ENCODE measurements at places on chromosomes 7 and 10.

- no peak for DNase-seq
Observed at GRCh38 chr10:36499693-36500092, 625.7 kb upstream of the ANKRD30A start.

GRCh38 chr10:103916254-103916653 lies 1.7 kb downstream of the STN1 start:
- DNase-seq, result no peak

DNA sequence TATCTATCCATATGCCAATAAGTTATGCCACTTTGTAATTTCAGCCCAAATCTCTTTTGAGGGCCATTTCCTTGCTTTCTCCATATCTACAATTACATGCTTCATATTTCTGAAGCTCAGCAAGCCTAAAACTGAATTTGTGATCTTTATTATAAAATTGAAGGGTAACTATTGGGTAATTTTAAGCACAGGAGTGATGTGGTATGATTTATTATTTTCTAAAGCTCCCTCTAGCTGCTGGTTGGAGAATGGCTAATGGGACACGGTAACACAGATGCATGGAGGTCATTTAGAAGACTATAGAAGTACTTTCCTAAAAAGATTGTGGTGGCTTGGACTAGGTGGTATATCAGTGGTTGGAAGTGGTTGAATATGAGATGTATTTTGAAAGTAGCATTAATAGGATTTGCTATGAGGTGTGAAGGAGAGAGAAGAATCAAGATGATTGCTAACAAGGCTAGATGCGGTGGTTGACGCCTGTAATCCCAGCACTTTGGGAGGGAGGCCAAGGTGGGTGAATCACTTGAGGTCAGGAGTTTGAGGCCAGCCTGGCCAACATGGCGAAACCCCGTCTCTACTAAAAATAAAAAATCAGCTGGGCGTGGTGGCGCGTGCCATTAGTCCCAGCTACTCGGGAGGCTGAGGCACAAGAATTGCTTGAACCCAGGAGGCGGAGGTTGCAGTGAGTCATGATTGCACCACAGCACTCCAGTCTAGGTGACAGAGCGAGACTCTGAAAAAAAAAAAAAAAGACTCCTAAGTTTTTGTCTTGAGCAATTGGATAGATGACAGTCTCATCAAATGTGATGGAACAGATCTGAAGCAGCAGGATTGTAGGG lies 13.9 kb downstream of the KLHDC10 start:
- no peak for DNase-seq

- DNase-seq, result no peak
Observed at GRCh38 chr7:27101171-27101956, 1.1 kb downstream of the HOXA2 start.

DNA sequence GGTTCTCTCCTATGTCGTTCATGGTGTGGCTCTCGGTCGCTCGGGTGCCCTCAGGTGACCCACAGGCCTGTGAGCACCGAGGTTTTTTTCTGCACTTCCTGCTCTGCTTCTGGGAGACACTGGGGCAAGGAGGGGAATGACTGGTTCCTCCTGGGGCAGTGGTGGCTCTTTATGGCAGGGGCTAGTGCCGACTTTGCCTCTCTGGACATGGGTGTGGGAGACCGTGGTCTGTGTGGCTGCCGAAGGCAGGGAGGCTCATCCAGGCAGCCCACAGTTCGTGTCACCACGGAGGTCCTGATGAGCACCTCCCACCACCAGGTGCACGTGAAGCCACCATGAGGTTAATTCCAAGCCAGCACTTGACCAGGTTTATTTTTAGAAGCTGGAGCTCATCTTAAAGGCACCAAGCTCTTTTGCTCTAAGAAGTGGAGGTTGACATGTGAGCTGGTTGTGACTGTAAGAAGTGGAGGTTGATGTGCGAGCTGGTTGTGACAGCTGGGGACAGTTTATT lies 24.7 kb upstream of the DPYSL4 start:
- DNase-seq, result no peak

- no peak for DNase-seq
Observed at GRCh38 chr10:34236931-34237330, 578.2 kb downstream of the PARD3 start.

DNA sequence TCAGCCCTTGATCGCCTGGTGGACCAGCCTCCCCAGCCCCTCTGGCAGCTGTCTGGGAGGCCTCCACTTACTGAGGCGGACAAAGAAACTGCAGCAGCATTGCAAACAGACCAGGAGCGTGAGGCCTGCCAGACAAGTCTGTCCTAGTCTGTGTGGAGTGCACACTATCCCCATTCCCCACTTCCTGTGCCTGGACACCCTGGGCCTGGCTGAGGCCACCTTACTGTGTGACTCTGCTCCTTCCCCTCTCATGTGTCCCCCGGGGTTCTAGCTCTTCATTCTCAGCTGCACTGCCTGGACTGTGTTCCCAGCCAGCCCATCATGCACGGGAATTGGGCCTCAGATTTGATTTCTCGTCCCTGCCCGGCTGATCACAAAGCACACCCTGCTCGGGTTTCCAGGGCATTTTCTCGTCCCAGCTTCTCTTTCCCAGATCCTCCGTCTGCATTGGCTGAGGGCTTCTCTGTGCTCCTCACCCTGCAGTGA lies 16.7 kb upstream of the C10orf90 start:
- DNase-seq, result no peak

DNA sequence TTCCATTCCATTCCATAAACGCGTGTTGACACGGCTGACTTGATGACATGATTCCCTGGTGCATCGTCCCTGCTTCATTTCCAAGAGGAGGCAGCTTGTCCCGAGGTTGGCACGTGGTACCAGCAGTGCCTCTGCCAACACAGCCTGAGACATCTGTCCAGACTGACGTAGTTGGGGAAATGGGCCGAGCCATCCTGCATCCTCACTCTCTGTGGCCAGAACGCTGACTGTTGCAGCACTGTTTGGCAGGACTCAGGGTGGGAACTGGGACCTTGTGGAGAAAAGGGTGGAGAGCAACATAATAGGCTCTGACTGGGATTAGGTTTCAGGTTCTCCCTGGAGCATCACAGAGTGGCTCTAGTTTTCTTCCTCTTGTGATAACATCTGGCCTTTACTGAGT lies 118.6 kb upstream of the BTBD16 start:
- no peak for DNase-seq

DNA sequence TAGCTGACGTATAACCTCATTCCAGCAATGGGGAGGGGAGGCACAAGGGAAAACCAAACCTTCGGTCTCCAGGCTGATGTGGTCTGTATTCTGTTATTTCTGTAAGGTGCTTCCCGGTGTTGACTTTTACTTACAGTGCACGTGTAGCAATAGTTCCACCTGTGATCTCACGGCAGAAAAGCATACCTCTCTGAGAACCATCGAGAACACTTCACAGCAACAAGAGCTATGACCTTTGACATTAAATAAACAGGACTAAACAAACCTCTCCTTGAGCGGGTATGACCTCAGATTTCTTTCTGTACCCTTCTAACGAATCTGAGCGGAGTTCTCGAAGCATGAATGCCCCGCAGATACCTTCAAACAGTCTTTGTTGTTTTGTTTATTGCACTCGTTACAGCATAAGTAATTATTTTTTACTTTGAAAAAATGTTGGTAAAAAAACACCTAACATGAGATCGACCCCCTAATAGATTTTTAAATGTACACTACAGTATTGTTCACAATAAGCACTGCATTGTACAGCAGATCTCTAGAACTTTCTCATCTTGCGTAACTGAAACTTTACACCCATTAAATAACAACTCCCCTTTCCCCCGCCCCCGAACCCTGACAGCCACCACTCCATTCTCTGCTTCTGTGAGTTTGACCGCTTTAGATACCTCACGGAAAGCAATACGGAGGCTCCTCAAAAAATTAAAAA lies 282.3 kb downstream of the GATA3 start:
- no peak for DNase-seq

DNA sequence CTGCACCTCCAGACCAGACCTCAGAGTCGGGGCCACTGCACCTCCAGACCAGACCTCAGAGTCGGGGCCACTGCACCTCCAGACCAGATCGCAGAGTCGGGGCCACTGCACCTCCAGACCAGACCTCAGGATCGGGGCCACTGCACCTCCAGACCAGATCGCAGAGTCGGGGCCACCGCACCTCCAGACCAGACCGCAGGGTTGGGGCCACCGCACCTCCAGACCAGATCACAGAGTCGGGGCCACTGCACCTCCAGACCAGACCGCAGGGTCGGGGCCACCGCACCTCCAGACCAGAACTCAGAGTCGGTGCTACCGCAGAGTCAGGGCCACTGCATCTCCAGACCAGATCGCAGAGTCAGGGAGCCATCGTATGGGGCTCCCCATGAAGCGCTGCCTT lies 105.9 kb downstream of the ACTR3B start:
- DNase-seq, result no peak

DNA sequence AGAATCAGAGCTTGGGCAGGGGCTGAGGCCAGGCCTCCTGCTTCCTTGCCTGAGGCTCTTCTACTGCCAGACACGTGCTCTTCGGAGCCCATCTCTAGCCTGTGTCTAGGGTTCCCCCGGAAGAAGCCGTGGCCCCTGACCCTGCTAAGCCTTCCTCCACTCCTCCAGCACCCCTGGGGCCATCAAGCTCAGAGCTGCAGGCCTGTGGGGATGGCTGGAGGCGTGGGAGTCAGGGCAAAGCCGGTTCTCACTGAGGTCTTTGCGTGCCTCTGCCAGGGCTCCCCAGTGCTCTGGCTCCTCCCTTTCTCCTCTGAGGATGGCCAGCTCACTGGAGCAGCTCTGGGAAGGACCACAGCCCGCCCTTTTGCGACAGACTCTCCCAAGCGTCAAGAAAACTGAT lies 34.4 kb downstream of the GHRHR start:
- no peak for DNase-seq

DNA sequence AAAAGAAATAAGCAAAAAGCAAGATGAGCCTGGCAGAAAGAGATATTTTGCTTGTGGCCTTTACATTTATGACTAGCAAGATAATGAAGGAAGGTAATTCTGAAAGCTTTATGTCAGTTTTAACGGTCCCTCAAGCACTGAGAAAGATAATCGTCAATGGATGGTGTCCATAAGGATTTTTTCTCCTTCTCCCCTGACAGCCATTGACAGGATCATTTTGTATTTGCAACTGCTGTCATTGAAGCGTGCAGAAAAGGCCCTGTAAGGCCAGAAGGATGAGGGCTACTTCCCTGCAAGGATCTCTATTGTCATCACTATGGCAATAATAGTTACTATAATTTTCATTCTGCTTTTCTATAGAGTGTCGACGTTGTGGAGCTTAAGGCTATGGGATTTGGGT lies 994 bp upstream of the LRGUK start:
- DNase-seq, result no peak

DNA sequence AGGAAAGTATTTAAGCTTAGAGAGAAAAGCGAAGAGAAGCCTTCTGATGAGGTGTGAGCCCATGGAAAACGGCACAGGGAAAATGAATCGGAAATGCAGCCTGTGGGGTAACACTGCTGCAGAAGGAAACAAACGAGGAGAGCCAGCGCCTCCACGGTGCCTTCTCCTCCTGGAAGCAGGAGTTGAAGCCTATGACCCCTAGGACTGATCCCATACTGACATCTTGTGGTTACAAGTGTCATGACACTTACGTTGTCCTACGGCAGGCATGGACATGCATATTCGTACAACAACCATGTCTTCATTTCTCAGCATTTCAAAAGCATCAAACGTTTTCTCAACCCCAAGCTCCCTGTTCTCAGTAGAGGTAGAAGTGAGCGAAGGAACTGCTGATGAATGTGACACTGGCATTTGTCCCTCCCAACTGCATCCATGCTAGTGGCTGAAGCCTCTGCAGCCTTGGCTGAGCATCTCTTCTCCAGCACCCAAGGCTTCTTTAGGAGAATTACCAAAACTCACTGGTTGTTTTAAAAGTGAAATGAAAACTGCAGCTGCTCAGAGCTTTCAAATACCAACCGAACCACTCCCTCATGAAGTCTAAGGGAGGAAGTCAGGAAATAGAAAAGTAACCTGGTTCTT lies 160.2 kb downstream of the JAZF1 start:
- DNase-seq, result no peak

- DNase-seq, result no peak
Observed at GRCh38 chr7:20561908-20562307, 53.6 kb upstream of the ABCB5 start.

DNA sequence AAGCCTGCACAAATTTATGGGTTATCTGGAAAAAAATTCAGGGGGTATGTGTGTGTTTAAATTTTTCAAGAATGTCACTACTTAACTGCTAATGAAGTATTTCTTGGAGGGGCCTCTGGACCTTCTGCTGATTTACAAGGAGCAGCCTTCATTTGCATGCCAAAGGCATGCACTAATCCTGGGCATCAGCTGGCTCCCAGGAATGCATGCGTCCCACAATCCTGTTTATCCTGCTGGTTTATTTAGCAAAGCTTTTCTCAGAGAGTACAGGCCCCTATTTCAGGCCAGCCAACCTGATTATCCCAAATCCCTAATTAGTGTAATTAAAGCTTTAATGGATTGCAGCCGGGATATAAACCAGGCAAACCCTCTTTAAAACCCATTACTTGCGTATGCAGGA lies 170.4 kb downstream of the TAX1BP1 start:
- no peak for DNase-seq

DNA sequence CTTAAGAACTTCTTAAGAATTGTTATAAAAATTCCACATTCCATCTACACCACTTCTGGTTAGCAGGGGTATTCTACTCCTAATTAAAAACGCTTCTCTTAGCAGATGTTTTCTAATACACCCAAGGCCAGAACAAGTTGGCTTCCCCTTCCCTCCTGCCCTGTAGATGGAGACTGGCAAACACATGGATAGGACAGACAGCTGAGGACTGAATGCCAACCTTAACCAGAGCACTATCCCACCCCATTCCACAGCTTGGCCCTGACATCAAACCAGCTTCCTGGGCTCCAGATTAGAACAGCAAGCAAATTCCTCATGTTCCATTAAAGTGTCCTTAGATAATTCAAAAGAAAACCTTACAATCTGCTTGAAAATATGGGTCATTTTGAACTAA lies 56.6 kb upstream of the IL6 start:
- no peak for DNase-seq

- no peak for DNase-seq
Observed at GRCh38 chr10:100782461-100783244, 37.3 kb downstream of the PAX2 start.

GRCh38 chr10:101229266-101230182 lies at the start of gene LBX1:
Gene LBX1 (minus strand): TSS chr10:101229463. CDS start chr10:101228815, 648 bp downstream.
- no peak for DNase-seq

DNA sequence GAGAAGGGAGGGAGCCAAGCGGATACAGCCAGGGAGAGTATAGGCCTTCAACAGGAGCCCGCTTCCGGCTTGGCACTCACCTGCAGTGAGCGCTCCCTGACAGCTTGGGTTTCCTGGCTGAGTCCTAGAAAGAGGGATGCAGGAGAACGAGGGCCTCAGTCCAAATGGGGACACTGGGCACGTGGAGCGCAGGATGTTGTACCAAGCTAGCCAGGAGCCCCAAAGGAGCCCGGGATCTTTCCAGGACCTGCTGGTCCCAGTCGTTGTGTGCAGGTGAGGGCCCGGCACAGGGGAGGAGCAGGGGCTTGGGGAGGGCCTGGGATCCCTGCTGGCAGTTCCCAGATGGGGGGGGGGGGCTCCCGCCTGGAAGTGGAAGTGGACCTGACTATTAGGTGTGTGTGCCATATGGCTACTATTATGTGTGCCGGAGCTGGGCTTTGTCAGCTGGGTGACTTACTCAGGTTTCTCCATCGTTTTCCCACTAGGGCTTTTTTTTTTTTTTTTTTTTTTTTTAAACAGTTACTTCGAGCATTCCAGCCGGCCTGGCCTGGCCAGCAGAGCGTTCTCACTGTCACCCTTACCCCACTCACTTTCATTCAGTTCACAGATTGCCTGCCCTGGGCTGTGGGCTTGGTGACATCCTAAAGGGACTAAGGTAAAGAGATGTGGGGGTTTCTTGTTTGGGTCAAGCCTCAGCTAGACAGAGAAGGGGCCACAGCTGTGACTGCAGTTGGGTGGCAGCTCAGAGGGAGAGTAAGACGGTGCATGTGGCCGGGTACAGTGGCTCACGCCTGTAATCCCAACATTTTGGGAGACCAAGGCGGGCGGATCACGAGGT lies 3.8 kb downstream of the AGAP3 start:
- DNase-seq, result no peak
